ENCODE measurements at places on chromosomes 5 and 9. TPM values are rescaled to one million over a fixed set of nuclear protein-coding genes. Genes with fewer than 3 reads are reported as not detected.

PCA3 gene
- total RNA-seq = not detected

- H3K4me1 ChIP-seq = peaks cover 3% of the 10 kb centered on the region
- no peaks in the 10 kb centered on the region for H3K27me3 ChIP-seq
- H3K4me3 ChIP-seq = no peak overlapping the region
- no peak for DNase-seq
These were observed 39.7 kb downstream of the EGFLAM start for GRCh38 chr5:38297830-38298608.

NME5 gene
- total RNA-seq = not detected

GARIN3 gene
- total RNA-seq = not detected

- no peaks in the 10 kb centered on the region for H3K27me3 ChIP-seq
- H3K4me1 ChIP-seq = peaks cover 8% of the 10 kb centered on the region
These were observed 11.4 kb downstream of the MRRF start for GRCh38 chr9:122276096-122276495.

GRCh38 chr9:124450241-124450924 lies at the start of gene ADGRD2:
TSS of gene ADGRD2 (plus strand) at chr9:124450451. CDS start at chr9:124451667, 1,216 bp downstream.
- no peak for DNase-seq
- H3K27ac ChIP-seq = no peak within 1 kb of the TSS
- H3K36me3 ChIP-seq = no peaks in the 10 kb centered on the region
- peaks cover 17% of the 10 kb centered on the region for H3K27me3 ChIP-seq
- H3K4me1 ChIP-seq = no peaks in the 10 kb centered on the region

MEGF9 gene
- 5.1 TPM for total RNA-seq

GRIN1 gene
- not detected for total RNA-seq

- H3K36me3 ChIP-seq = no peaks in the 10 kb centered on the region
- peak overlapping the region; percentile 33 for H3K27ac ChIP-seq
- H3K4me3 ChIP-seq = no peak overlapping the region
- no peaks in the 10 kb centered on the region for H3K27me3 ChIP-seq
These were observed 136.9 kb downstream of the SIL1 start for GRCh38 chr5:139061274-139061673.

ROPN1L gene
- total RNA-seq = 3.0 TPM

DNA sequence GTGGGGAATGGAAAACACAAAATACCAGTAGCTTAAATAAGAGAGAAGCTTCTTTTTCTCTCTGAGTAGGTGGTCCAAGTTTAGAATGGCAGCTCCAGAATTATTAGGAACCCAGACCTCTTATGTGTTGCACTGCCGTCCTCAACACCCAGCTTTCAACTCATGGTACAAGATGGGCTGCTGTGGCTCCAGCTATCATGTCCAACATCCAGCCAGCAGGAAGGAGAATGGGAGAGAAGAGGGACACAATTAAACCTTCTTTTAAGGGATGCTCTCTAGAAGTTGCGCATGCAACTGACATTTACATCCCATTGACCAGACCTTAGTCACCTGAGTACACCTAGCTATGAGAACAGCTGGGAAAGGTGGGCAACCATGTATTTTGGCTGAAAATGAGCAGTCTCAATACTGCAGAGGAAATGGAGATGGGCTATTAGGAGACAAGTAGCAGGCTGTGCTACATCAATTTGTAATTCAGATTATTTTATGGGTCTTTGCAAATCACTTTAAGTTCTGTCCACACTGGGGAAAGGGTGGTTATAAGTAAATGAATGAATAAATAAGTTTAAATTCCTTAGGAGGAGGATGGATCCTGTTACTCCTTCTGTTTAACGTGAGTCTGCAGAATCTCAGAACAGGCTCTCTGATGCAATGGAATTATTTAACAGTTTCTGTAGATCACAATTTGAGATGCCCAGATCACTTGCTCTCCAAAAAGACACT lies 76.1 kb downstream of the SLC28A3 start:
- H3K27me3 ChIP-seq = no peaks in the 10 kb centered on the region
- DNase-seq = no peak
- no peaks in the 10 kb centered on the region for H3K36me3 ChIP-seq
- no peak overlapping the region for H3K4me3 ChIP-seq
- H3K4me1 ChIP-seq = no peaks in the 10 kb centered on the region

- H3K27ac ChIP-seq = no peak overlapping the region
- H3K4me3 ChIP-seq = no peak overlapping the region
- no peaks in the 10 kb centered on the region for H3K4me1 ChIP-seq
- DNase-seq = no peak
- no peaks in the 10 kb centered on the region for H3K27me3 ChIP-seq
- H3K36me3 ChIP-seq = peaks cover 33% of the 10 kb centered on the region
These were observed 101.8 kb downstream of the CDK5RAP2 start for GRCh38 chr9:120478208-120478607.

DNA sequence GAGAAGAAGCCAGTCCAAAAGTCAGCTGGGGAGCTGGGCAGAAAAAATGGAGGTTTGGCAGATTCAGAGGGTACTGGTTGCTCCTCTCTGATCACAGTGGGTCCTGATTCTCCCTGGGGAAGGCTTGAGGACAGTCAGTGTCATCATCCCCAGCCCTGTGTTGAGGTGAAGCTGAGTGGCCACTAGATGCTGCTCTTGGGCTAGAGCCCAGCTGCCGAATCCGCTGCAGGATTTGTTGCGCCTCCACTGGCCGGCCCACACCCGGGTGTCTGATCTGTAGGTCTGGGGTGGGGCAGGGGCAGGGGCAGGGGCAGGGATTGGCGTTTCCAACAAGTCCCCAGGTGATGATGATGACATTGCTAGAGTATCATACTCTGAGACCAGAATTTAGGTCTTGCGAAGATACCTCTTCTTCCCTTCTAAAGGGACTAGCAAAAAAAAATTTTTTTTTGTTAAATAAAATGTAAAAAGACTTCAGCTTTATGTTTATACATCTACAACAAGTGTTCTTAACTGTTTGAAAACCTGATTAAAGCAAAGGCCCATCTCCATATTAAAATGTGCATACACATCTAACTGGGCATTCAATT lies 106.8 kb downstream of the PDE6A start:
- no peak overlapping the region for H3K27ac ChIP-seq
- peak; percentile 61 for DNase-seq
- no peaks in the 10 kb centered on the region for H3K27me3 ChIP-seq
- H3K4me3 ChIP-seq = no peak overlapping the region
- H3K36me3 ChIP-seq = no peaks in the 10 kb centered on the region

DNA sequence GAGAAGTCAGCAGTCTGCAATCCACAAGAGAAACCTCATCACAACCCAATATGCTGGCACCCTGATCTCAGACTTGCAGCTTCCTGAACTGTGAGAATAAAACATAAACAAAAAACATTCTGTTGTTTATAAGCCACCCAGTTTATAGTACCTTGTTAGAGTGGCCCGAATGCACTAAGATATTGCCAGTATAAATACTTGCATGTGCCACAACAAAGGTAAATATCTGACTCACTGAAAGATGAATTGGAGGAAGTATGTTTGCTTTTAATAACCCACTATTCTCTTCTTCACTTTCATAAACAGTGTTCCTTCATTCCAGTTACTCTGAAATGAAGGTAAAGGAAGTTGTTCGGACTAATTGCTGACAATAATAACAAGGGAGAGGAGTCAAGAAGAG lies 1163.4 kb upstream of the CDH6 start:
- H3K27me3 ChIP-seq = no peaks in the 10 kb centered on the region
- H3K27ac ChIP-seq = no peak overlapping the region
- no peaks in the 10 kb centered on the region for H3K4me1 ChIP-seq
- H3K4me3 ChIP-seq = no peak overlapping the region

GRCh38 chr9:4927043-4927471 lies 58.0 kb upstream of the JAK2 start:
- no peak overlapping the region for H3K27ac ChIP-seq
- DNase-seq = no peak
- H3K4me1 ChIP-seq = no peaks in the 10 kb centered on the region
- H3K36me3 ChIP-seq = no peaks in the 10 kb centered on the region

- H3K4me3 ChIP-seq = no peak overlapping the region
- no peak overlapping the region for H3K27ac ChIP-seq
- no peaks in the 10 kb centered on the region for H3K4me1 ChIP-seq
- no peaks in the 10 kb centered on the region for H3K36me3 ChIP-seq
- DNase-seq = no peak
These were observed 61.5 kb upstream of the DMAC1 start for GRCh38 chr9:7861086-7861485.

GRCh38 chr5:95728494-95729114 lies 2.5 kb upstream of the RHOBTB3 start:
- H3K4me1 ChIP-seq = peaks cover 71% of the 10 kb centered on the region
- H3K27ac ChIP-seq = peak overlapping the region; percentile 61

SPATA6L gene
- not detected for total RNA-seq

PDCD1LG2 gene
- 8.8 TPM for total RNA-seq

- H3K4me1 ChIP-seq = no peaks in the 10 kb centered on the region
- H3K36me3 ChIP-seq = peaks cover 4% of the 10 kb centered on the region
- H3K27ac ChIP-seq = peak overlapping the region; percentile 94
- H3K4me3 ChIP-seq = peak overlapping the region; percentile 86
- peak; percentile 53 for DNase-seq
These were observed 701 bp downstream of the PARP8 start for GRCh38 chr5:50667023-50667652.

GRCh38 chr9:127770583-127770904 lies 7.9 kb downstream of the SH2D3C start:
- DNase-seq = no peak
- no peaks in the 10 kb centered on the region for H3K36me3 ChIP-seq
- no peak overlapping the region for H3K4me3 ChIP-seq
- H3K4me1 ChIP-seq = peaks cover 7% of the 10 kb centered on the region

DNA sequence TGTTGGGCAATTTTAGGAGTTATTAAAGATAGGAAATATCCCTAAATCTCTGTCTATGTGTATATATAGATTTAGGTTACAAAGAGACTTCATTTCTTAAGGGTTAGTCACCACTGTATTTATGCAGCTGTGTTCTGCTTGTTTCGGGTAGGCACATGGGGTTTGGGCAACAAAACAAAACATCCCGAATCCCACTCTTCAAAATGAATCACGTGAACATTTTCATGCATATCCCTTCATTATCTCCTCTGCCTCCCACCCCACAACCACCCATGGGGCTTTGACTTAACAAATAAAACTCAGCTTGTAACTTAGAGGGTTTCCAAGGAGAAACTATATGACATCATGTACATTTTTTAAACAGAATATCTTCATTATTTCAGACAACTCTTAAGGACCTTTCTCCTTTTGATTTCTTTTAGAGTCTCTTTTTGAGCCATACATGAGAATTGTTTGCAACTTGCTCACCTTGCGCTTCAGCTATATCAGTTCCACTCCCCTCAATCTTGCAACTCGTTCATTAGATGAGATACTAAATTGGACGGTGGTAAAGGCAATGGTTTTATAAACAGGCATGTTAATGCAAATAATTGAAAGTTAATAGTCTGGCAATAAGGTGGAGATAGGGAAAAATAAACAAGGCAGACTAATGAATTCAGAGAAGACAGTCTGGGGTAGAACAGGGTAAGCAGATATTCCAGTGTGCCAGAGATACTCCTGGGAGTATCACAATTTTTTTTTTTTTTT lies 136.7 kb downstream of the CD180 start:
- no peaks in the 10 kb centered on the region for H3K27me3 ChIP-seq
- peaks cover 13% of the 10 kb centered on the region for H3K4me1 ChIP-seq
- H3K36me3 ChIP-seq = no peaks in the 10 kb centered on the region
- no peak for DNase-seq
- no peak overlapping the region for H3K4me3 ChIP-seq

- peak; percentile 22 for DNase-seq
- H3K4me1 ChIP-seq = peaks cover 17% of the 10 kb centered on the region
- H3K4me3 ChIP-seq = peak overlapping the region; percentile 83
These were observed 1.2 kb downstream of the FBXL17 start for GRCh38 chr5:108380531-108381349.

GABRA6 gene
- total RNA-seq = not detected

KCNT1 gene
- not detected for total RNA-seq

FAM151B gene
- 2.1 TPM for total RNA-seq

DNA sequence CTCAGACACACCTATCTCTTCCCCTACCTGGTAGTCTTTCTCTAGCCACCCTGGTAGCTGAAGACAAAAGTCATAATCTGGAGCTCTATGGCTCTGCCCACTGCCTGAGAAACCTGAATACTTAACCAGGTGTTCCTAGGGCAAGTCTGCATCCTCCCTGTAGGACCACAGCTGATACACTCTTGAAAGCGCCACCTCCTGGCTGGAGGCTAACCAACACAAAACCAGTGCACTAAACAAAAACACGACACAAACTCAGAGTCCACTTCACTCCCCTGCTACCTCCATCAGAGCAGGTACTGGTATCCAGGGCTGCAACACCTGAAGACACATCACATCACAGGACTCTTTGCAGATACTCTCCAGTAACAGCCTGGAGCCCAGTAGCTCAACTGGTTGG lies 84.6 kb upstream of the ANXA1 start:
- no peak overlapping the region for H3K4me3 ChIP-seq
- H3K4me1 ChIP-seq = no peaks in the 10 kb centered on the region
- DNase-seq = no peak
- H3K36me3 ChIP-seq = no peaks in the 10 kb centered on the region

- no peak overlapping the region for H3K4me3 ChIP-seq
- H3K36me3 ChIP-seq = no peaks in the 10 kb centered on the region
- H3K27ac ChIP-seq = no peak overlapping the region
These were observed 96.5 kb upstream of the ERCC6L2 start for GRCh38 chr9:95778957-95779356.

GRCh38 chr9:107064378-107064777 lies 201.4 kb downstream of the ZNF462 start:
- no peak for DNase-seq
- H3K4me3 ChIP-seq = no peak overlapping the region
- H3K27ac ChIP-seq = no peak overlapping the region
- H3K27me3 ChIP-seq = no peaks in the 10 kb centered on the region
- no peaks in the 10 kb centered on the region for H3K4me1 ChIP-seq

- H3K4me1 ChIP-seq = no peaks in the 10 kb centered on the region
- H3K4me3 ChIP-seq = no peak overlapping the region
- no peaks in the 10 kb centered on the region for H3K27me3 ChIP-seq
- no peak overlapping the region for H3K27ac ChIP-seq
These were observed 52.4 kb downstream of the DMRT1 start for GRCh38 chr9:893843-894420.

SPATA31E1 gene
- 0.26 TPM for total RNA-seq

- H3K27ac ChIP-seq = no peak overlapping the region
- H3K4me3 ChIP-seq = no peak overlapping the region
- H3K4me1 ChIP-seq = no peaks in the 10 kb centered on the region
- no peaks in the 10 kb centered on the region for H3K27me3 ChIP-seq
- no peak for DNase-seq
These were observed 7.9 kb upstream of the FAT2 start for GRCh38 chr5:151598984-151599383.

DNA sequence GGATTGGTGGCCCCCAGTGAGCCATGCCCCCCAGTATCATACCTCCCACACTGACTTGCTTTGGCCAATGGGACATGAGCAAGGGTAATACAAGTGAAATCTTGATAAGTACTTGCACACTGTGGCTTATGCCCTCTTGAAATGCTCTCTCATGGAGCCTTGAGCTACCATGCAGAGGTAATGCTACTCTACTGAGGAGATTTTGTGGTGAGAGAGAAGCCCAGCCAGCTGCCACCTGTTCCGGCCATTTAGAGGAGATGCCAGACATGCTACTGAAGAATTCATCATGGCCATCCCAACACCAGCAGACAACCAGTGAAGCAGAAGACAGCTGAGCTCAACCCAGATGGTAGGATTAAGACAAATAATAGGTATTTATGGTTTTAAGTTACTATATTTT lies 299.5 kb downstream of the MEF2C start:
- H3K36me3 ChIP-seq = no peaks in the 10 kb centered on the region
- H3K27me3 ChIP-seq = no peaks in the 10 kb centered on the region
- no peak for DNase-seq
- no peak overlapping the region for H3K4me3 ChIP-seq

RASGRF2 gene
- total RNA-seq = 12.5 TPM
